ENCODE measurements at places on chromosomes 7 and 10.

GRCh38 chr7:116674508-116675173 is 2.6 kb downstream of the MET start:
- DNase-seq: peak; percentile 41

GRCh38 chr10:89670926-89671325 is 25.9 kb upstream of the PANK1 start:
- DNase-seq: peak; percentile 15

DNA sequence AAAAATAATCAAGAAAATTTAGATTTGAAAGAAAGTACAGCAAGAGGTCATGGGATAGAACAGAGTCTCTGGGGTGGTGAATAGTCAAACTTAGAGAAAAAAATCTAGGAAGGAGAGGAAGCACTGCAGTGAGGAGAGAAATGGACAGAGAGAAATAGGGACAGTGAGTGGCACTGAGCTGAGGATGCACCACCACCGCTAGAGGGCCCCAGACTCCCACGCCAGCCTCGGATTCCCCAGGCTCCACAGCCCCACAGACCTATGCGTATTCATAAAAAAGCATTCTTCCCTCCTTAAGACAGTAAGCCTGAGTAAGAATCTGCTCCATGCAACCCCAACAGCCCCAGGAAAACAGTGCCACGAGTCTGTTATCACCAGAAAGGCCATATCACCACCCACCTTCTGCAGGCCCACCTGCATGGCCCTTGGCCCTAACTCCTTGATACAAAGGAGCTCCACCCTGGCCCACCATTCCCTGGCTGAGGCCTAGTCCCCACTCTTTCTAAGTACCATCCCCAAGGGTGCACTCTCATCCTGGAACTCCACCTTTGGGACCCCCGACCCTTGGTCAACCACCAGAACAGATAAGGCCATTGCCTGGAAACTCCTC is 91.0 kb downstream of the ALOX5 start:
- peak; percentile 83 for DNase-seq

DNA sequence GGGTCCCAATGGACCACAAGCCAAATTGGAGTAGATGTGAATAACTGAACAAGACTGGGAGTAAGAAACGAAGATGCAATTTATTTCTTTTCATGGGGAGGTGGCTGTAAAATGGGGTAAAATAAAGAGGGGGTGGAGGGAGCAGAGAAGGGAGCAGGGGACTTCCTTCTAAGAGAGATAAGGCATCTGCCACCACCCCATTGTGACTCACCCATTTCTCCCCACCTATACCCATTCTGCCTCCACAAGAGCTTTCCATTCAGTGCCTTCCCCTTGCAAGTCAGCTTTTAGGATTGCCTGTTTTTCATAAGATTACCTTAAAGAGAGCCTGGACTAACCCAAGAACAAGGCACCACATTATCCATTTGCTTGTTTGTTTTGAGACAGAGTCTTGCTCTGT is 87.1 kb upstream of the PAX2 start:
- no peak for DNase-seq

- no peak for DNase-seq
Observed at GRCh38 chr10:7243873-7244272, 167.0 kb downstream of the SFMBT2 start.

- no peak for DNase-seq
Observed at GRCh38 chr7:142647749-142648148, 101.5 kb upstream of the PRSS1 start.

DNA sequence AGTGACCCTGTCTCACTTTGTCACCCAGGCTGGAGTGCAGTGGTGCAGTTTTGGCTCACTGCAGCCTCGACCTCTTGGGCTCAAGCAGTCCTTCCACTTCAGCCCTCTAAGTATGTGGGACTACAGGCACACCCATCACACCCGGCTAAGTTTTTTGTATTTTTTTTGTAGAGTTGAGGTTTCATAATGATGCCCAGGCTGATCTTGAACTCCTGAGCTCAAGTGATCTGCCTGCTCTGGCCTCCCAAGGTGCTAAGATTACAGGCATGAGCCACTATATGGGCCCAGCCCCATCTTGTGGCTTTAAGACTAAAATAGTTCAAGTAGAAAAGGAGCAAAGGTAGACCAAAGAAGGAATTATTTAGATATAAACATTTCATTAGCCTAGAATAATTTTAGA is 65.5 kb downstream of the MLLT10 start:
- no peak for DNase-seq

- DNase-seq: no peak
Observed at GRCh38 chr10:72265508-72265907, 8.2 kb upstream of the DDIT4 start.

DNA sequence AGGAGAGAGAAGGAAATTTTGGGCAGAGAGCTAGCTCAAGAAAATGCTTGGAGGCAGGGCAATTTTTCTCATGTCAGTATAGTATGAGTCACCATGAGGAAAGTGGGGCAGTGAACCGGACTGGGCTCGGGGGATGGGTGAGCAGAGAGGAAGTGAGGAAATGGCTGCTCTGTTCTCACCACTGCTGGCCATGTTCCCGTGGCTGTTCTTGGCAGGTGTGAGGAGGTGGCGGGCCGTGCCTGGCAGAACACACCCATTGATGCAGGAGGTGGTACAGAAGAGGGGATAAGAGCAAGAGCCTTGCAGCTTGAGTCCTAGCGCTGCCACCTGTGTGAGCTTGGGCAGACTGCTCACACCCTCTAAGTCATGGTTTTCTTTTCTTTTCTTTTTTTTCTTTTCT is 304.4 kb upstream of the LYZL1 start:
- peak; percentile 93 for DNase-seq

DNA sequence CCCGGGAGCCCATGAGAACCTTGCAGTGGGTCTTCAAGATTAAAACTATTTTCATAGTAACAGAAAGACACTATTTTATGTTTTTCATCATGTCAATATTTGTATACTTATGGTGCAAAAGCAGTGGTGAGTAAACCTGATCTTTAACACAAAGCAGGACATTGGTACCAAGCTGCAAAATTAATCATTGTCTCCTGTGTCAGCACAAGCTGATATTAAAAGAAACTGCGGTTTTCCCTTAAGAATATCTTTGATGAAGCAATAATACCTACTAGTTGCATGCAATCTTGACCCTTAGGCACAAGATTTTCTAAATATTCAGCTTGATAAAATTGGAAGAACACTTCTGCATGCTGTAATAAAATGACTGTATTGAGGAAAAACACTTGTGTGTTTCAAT is 121.7 kb downstream of the MDFIC start:
- no peak for DNase-seq

GRCh38 chr7:73986158-73986631 is 41.8 kb upstream of the ELN start:
- DNase-seq: no peak

DNA sequence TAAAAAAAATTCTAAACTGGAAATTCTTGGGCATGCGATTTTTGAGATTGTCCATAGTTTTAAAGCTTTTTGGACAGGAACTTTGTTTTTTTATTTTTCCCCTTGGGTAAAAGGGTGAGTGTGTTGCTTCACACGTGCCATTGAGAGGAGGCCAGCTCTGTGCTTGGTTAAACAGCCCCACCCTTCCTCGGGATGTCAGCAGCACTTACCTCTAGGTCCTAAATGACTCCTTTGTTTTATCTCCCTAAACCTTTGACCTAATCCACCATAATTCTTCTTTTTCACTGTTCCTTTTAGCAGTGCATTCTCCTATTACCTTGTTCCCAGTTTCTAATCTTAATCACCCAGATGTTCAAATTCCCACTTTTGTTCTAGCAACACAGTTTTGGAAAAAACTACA is 83.5 kb downstream of the SEMA3D start:
- DNase-seq: peak; percentile 46

DNA sequence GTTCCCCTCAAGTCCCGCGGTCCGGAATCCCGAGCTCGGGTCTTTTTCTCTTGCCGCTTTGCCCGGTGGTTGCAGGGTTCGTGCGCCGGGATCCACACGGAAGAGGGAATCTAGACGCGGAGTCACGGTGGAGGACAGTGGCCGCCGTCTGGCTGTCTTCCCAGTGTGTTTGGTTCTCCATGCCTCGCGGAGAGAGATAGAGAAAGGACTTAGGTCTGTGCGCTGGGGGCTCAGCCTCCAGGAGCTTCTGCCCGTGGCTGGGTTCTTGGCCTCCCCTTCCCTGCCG is 1.6 kb downstream of the FFAR4 start:
- peak; percentile 15 for DNase-seq

GRCh38 chr7:3198316-3198715 is 102.7 kb upstream of the SDK1 start:
- no peak for DNase-seq

DNA sequence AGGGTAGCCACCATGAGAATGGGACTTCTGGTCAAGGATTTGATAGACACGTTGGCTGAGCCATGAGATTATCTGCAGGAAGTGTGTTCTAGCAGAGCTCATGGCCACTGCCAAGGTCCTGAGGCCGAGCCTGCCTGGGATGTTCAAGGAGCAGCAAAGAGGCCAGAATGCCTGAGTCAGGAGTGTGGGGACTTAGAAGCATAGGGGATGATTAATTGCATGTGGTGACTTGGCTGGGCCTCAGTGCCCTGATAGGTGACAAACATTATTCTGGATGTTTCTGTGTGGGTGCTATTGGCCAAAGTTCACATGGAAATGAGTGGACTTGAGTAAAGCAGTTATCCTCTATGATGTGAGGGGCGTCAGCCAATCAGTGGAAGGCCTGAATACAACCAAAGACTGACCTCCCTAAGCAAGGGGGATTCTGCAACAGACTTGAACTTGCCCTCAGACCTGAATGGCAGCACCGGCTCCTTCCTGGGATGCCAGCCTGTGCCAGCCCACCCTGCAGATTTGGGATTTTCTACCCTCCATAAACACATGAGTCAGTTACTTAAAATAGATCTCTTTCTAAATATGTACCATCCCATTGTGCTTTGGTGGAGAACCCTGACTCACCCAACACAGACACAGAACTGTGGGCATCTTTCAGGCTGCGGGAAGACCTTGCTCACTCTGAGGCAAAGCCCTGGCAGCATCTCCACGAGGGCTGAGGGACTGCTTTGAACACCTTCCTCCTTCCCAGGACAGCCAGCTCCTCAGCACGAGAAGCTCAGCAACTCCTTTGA is 363.9 kb upstream of the MGMT start:
- no peak for DNase-seq

GRCh38 chr10:10233229-10233628 is 784.4 kb upstream of the CELF2 start:
- DNase-seq: no peak

DNA sequence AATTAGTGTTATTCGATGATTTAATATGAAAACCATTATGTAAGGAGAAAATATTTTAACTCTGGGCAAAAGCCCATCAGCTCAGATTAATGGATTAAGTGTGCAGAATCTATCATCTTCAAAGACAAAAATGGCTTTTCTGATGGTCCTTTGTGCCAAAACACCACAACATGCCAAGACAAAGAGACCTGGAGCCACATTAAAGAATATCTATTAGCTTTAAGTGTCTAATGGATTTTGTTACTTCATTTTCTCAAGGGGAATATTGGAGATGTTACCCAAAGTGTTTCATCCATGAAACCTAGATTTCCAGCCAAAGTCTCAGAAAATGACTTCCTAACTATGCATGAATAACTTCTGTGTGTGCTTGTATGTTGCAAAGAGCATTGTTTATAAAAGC is 57.3 kb downstream of the MKX start:
- no peak for DNase-seq

DNA sequence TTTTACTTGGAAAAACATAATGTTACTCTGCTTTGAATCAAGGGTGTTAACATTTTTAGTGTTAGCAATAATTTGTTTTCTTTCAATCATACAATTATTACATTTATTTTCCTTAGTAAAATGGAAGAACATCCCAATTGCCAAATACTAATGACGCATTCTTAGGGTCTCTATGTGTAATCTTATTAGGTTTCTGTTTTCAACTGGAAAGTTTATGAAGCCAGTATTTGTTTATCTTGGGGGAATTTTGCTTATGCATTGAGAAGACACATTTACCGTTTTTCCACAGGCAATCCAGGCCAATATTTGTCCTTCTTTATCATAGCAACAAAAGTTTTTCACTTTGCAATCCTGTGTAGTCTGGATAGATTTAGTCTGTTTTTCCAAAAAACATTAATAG is 134.5 kb downstream of the CPED1 start:
- no peak for DNase-seq

- no peak for DNase-seq
Observed at GRCh38 chr7:91609525-91609924, 271.0 kb downstream of the MTERF1 start.

DNA sequence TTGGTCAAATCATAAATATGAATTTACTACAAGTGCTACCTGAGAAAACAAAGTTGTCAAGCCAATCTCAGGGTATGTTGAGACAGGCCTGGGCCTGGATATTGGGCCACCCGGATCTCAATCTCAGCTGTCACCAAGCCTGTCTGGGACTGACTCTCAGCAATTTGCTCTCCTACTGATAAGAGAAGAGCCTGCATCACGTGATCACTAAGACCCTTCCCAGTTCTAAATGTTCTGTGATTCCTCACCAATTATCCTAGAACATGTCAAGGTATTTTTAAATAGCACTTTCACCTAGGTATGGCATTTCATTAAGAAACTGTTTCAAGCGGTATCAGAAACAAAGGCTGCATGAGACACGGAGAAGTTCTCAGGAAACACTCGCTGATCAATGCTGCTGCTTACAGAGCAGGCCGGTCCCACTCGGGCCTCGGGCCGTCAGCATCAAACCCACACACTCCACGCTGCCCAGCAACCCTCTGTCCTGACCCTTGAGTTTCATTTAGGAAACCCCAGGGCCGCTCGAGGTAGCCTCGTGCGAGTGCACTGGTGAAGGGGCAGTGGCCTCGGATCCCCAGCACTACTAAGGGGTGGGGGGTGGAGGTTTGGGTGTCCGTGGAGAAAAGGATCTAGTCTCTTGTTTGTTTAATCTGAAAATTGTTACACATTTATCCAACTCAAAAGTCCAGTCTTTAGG is 4.1 kb downstream of the KLF6 start:
- no peak for DNase-seq

DNA sequence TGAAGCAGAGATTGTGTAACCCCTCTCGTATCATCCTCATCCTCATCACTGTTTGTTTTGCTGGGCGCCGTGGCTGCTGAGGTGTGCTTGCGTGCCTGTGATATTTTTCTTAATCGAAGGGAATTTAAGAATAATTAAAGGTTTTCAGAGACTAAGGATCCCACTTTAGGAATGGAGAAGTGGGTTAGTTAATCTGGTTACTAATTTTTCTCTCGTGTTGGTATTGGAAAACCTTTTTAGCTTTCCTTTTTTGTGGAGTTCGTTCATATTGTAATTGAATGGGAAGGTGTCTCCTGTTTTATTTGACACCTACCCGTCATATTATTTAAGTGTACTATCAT is 1.3 kb downstream of the UBN2 start:
- peak; percentile 81 for DNase-seq
